ENCODE measurements at places on chromosomes 7 and 10.

GRCh38 chr7:101119876-101120275 is 7.0 kb upstream of the SERPINE1 start:
- DNase-seq, result no peak

DNA sequence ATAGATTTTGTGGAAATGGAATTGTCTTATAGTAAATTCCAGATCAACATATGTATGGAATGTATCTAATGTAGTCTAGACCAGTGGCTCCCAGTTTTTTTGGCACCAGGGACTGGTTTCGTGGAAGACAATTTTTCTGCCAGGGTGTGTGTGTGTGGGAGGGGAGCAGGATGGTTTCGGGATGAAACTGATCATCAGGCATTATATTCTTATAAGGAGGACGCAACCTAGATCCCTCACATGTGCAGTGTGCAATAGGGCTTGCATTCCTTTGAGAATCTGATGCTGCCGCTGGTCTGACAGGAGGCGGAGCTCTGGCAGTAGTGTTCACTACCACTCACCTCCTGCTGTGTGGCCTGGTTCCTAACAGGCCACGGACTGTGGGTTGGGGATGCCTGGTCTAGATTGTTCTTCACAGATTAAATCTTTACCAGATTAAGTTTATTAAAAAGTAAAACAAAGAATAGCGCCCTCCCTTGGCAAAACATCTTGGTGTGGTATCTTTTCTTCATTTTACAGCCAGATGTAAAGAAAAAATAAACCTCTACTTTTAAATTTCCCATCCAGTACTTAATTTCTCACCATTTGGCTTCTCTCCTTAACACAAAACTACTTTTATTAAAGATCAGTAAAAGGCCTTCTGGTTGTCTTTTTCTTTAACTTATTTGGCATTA is 48.4 kb downstream of the SEPTIN7 start:
- DNase-seq, result no peak

GRCh38 chr7:137715533-137715932 is 131.2 kb downstream of the DGKI start:
- no peak for DNase-seq

DNA sequence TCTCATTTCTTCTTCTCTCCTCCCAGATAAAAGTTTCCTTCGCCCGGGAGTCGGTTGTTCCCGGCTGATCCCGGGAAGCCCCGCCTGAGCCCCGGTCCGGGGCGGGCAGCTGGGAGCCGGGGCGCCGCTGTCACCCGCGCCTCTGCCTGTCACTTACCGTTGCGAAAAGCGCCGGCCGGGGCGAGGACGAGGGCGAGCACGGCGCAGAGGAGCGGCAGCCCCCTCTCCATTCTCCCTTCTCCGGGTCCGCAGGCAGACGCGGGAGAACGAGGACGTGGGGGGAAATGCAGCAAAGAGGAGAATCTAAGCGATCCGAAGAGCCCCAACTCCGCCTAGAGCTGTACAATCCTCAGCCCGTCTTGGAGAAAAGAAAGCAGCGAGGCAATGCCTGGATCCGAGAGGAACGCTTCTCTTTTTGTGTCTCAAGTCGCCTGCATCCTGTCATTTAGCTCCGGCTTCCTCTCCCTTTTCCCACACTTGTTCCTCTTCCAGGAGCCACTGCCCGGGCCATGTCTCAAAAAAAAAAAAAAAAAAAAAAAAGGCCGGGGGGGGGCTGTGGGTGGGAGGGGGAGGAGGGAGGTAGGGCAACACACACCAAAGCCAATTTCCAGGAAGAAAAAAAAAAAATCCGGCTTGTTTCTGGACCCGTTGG is at the start of gene NRP1:
Gene NRP1, minus strand, starts transcription at position 515 of the 652 bp plus-strand sequence. Its CDS starts 285 bp downstream, at position 230.
- DNase-seq, result no peak

DNA sequence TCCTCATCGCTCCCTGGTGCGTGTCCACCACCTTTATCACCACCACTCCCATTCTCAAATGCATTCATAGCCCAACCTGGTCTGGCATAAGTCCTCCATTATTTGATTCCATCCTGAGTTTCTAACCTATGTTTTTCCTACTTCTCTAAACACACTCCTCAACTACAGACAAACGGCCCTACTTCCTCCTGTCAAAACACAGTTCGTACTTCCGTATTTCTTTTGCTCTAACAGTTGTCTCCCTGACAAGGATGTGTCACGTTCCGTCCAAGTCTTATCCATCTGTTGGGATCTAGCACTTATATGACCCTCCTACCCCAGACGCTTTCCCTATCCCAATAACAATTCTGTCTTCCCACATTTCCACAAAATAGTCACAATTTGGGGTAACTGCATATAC is 46.8 kb downstream of the DOCK4 start:
- DNase-seq, result no peak

- DNase-seq, result no peak
Measured at GRCh38 chr10:126224967-126225671, 163.2 kb downstream of the ADAM12 start.

- DNase-seq, result no peak
Measured at GRCh38 chr7:111090846-111091245, at the start of gene LRRN3. Gene LRRN3, plus strand, starts transcription at chr7:111091127. Its CDS starts 31,646 bp downstream, at chr7:111122773.

DNA sequence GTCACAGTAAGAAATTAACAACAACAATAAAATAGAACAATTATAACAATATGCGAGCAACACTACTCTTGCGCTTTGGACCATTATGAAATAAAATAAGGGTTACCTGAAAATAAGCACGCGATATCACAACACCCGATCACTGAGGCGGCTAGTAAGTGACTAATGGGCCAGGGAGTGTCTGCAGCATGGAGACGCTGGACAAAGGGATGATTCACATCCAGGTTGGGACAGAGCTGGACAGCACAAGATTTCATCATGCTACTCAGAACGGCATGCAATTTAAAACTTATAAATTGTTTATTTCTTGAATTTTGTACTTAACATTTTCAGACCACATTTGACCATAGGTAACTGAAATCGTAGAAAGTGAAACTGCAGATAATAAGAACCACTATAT is 15.6 kb downstream of the HIBADH start:
- peak; percentile 91 for DNase-seq

GRCh38 chr10:11516431-11516746 is 95.1 kb downstream of the USP6NL start:
- no peak for DNase-seq

DNA sequence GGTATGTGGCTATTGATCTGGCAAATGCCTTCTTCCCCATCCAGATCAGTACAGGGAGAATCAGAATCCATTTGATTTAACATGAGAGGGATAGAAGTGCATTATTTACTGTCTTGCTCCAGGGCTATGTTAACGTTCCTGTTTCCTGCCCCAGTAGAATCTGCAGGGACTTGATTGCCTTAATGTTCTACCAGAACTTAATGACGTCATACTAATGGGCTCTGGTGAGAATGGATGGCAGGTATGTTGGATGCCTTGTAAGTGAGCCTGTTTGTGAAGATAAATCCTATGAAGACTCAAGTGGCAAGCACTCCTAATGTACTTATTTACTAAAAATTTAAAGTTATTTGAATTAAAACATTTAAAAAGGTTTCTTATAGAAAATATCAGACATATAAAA is 44.5 kb upstream of the CHCHD3 start:
- no peak for DNase-seq

DNA sequence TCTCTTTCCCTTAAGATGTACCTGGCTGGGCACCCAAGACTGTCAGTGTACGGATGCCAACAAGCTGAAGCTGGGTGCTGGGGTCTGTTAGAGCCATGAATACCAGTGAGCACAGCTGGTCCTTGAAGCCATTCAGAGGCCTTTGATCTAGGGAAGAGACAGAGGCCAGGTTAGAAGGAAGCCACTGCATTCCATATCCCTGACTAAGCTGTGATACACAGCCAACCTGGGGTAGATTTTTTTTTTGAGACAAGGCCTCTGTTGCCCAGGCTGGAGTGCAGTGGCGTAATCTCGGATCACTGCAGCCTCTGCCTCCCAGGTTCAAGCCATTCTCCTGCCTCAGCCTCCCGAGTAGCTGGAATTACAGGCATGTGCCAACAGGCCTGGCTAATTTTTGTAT is 20.8 kb downstream of the ZDHHC16 start:
- peak; percentile 61 for DNase-seq

GRCh38 chr10:76257816-76258215 is 826.4 kb downstream of the LRMDA start:
- DNase-seq, result peak; percentile 35

DNA sequence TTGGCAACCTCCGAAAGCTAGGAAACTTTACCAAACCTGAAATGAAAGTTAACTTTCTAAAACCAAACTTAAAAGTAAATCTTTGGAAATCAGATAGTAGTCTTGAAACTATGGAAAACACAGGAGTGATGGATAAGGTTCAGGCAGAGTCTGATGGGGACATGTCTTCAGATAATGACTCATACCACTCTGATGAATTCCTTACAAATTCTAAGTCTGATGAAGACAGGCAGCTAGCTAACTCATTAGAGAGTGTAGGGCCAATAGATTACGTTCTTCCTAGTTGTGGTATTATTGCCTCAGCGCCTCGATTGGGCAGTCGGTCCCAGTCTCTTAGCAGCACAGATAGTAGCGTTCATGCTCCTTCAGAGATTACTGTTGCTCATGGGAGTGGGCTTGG is 45.9 kb downstream of the MCMBP start:
- DNase-seq, result no peak

DNA sequence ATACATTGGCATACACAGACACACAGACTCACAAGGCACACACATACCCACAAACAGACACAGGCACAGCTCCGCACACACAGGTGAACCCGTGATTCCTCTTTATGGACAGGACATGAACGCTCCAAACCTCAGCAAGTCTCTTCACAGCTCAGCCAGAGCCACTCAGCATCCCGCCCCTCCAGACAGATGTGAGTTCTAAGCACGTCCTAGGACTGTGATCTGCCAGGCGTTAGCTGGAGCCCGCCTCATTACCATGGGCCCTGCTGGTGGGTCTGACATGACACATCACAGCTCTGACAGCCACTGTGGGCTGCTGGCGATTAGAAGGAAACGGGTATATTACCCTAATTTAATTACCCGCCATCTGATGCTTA is 176.7 kb upstream of the PPP2R2D start:
- DNase-seq, result no peak

- no peak for DNase-seq
Measured at GRCh38 chr10:104142081-104142480, 20.1 kb downstream of the SFR1 start.

- no peak for DNase-seq
Measured at GRCh38 chr10:78507510-78508160, 474.0 kb downstream of the RPS24 start.

DNA sequence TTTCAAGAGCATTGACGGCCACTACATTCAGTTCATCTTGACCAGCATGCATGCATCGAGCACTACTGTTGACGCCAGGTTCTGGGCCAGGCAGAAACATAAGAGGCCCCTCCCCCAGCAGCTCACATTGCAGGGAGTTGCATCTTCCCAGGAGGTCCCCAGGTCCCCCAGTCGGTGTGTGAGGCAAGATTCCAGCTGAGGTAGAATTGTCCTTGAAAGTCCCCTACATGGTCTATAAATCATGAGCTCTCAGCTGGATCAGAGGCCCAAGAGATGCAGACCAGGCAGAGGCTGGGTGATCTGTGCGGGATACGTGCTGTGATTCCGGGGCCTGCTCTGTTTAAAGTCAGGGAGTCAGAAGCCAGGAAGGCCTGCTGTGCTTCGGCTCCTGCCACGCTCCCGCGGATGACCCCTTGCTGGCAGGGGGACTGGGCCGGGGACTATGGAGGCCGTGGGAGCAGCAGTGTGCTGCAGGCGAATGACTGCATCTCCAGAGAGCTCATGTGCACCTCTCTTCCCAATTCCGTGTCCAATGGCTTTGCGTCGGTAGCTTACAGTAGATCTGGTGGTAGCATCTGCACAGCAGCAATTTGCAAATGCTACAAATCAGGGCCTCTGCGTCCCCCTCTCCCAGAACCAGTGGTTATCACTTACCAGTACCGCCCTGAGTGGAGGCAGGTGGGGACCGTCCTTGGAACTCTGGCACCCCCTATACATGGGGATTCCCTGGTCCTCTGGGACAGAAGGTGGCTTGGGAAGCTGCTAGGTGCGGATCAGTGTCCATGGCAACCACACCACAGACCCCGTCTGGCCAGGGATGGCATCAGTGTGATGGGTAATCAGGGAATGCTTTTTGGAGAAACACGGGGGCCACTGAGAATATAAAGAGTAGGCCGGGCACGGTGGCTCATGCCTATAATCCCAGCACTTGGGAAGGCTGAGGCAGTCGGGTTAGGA is 93.6 kb downstream of the RGS10 start:
- DNase-seq, result no peak

DNA sequence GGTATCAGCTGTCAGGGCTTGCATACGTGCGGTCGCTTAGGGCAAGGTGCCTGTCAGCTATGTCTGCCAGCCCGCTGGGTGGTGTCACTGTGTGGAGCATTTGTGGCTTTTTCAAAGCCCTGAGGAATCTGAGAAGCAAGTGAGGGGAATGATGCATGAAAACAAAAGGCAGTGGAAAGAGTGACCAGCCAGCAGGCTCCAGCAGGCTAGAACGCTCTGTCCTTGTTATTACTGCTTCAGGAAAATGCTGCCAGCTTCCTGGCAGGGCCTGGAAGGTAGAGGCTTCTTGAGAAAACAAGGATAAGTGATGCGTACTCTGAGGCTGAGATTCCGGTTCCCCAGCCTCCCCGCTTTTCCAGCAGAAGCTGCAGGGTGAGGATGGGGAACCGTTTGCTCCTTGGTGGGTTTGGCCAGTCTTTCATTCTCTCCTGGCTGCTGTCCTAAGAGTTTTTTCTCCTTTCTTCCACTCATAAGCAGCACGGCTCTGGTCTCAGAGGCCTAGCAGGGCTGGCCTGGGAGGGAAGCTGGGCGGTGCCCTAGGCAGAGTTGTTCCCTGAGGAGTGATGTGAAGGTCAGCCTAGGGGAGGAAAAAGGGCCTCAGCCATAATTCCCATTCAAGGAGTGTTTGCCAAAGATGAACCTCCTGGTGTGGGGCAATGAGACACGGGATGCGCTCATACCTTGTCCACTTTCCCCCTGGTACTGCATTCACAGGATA is 42.8 kb upstream of the MKLN1 start:
- no peak for DNase-seq

DNA sequence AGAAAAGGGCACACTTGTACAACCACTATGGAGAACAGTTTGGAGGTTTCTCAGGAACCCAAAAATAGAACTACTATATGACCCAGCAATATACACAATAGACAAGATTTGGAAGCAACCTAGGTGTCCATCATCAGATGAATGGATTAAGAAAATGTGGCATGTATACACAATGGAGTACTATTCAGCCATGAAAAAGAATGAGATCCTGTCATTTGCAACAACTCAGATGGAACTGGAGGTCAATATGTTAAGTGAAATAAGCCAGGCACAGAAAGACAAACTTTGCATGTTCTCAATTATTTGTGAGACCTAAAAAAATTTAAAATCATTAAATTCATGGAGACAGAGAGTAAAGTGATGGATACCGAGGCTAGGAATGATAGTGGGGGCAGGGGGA is 118.8 kb downstream of the ZNF467 start:
- no peak for DNase-seq

All from ACHN (cell line).